Adrenal gland (tissue), 19 donors: ENCODE measurements at places on chromosomes 5 and 9.

DNA sequence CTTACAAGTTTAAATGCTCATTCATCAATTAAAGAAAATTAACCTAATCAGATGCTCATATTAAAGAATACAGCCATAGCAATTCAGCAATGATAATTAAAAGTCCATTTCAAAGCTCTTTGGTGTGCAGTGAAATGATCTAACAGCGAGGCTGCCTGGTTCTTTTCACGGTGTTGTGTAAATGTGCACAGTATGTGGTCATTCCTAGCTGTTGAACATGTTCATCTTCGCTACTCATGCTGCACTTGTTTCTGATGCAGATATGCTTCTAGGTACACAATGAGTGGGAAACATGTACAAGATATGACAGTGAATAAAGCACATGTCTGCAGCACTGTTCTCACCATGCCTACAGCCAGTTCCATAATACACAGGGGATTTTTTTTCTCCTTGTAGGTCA lies 163.5 kb downstream of the NR2F1-AS1 start:
- DNase-seq = no peak

DNA sequence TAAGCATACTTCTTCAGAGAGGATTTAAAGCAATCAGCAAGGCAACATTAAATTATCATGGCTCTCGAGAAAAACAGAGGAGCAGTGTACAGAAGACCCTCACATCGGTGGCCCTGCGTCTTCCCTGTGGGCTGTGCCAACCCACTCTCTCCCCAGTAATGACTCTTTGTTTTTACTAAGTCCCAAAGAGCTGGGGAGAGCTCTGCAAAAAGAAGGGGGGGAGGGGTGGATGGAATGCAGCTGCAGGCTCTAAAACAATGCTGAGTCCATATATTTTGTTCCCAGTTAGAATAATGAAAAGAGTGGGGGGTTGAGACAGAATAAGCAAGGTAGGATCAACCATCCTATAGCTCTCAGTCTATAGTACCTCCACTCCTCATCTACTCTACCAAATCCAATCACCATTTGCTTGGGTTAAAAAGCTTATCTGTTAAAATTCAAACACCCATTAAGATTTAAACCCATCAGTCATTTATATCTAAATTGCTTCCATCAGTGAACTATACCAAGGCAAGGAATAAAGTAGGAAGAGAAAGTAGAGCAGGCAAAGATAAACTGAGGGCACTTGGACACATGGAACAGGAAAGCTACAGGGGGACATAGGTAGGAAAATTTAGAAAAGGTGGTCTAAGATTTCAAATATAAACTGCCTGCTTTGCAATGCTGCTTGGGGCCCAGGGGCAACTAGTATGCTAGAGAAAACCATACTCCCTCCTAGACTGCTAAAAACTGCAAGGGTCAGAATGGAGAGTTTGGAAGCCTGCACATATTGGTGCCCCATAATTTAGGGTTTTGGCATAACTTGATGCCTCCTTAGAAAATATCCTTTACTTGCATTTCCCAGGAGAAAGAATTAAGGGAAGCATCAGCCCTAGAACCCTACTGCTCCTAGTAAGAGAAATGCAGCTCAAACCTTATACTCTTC lies 20.6 kb downstream of the ELL2 start:
- DNase-seq = no peak

- DNase-seq = no peak
These were observed 314.9 kb downstream of the MARCHF11 start for GRCh38 chr5:15864536-15865215.

DNA sequence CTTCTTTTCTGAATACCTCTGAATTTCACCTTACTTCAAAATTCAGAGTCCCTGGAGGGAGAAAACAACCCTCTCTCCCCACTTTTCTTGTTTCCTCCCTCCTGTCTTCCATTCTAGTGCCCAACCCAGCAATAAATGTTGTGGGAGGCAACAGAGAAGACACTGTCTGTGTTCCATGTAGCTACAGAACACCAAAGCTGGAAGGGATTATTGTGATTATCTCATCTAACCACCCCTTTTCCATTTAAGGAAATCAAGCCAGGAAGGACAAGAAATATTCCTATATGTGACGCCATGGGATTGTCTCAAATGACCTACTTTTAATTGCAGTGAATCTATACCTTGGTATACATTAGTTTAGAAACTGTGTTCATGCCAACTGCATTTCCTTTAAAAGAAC lies 476.6 kb upstream of the TNC start:
- no peak for DNase-seq

- DNase-seq = no peak
These were observed 57.7 kb upstream of the EGFL7 start for GRCh38 chr9:136604823-136605525.

DNA sequence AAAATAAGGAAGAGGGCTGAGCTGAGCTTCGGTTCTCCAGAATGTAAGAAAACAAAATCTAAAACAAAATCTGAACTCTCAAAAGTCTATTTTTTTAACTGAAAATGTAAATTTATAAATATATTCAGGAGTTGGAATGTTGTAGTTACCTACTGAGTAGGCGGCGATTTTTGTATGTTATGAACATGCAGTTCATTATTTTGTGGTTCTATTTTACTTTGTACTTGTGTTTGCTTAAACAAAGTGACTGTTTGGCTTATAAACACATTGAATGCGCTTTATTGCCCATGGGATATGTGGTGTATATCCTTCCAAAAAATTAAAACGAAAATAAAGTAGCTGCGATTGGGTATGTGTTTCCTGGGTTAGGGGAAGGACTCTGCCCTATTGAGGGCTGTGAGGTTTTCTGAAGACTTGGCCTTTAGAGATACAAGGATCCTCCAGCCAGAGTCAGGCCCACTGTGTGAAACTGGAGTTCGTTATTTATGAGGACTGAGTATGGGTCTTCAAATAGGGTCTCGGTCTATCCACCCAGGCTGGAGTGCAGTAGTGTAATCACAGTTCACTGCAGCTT lies 3.8 kb downstream of the EGR1 start:
- DNase-seq = no peak

GRCh38 chr5:171444582-171444981 lies 25.1 kb downstream of the FGF18 start:
- no peak for DNase-seq

- DNase-seq = no peak
These were observed 1939.8 kb downstream of the EFNA5 start for GRCh38 chr5:105730982-105731381.

- peak; percentile 45 for DNase-seq
These were observed 86.7 kb upstream of the ALDH1A1 start for GRCh38 chr9:73039271-73040263.

DNA sequence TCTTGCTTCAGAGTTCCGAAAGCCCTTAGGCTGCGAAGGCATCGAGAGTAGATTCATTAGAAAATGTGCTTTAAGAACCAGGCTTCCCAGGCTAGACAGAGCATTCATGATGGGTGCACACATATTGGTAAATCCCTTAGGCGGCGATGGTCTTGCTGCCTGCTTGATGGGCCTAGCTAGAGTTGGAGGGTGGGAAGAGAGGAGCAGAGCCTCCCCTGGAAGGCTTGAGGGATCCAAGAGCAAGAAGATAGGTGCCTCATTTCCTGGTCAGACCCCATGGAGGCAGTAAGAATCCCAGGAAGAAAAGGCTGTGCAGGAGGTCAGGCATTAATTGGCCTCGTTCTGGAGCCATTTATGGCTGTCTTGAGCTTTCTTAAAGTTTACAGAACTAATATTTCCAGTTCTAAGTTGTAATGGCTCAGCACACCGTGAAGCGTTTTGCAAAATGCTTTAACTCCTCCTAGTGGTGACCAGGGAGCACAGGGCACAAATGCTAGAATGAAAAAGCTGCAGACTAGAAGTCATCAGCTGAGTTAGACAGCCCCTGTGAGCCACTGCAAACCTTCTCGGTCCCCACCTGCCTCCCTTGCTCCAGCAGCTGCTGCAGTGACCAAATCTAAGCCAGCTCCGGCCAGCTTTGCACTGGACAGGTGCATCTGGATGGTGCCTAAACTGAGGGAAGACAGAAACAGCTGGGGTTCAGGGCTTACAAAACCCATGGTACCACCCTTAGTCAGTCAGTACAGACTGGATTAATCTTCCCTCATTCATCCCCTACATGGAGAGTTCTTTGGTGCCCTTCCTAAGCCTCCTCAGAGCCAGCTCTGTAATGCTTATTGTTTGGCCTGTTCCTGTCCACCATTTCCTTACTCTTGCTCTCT lies 14.7 kb downstream of the SLC45A2 start:
- peak; percentile 17 for DNase-seq

GRCh38 chr9:130433947-130434262 lies 10.9 kb upstream of the ASS1 start:
- no peak for DNase-seq

GRCh38 chr5:102857076-102857818 lies 102.1 kb downstream of the PAM start:
- DNase-seq = peak; percentile 46

DNA sequence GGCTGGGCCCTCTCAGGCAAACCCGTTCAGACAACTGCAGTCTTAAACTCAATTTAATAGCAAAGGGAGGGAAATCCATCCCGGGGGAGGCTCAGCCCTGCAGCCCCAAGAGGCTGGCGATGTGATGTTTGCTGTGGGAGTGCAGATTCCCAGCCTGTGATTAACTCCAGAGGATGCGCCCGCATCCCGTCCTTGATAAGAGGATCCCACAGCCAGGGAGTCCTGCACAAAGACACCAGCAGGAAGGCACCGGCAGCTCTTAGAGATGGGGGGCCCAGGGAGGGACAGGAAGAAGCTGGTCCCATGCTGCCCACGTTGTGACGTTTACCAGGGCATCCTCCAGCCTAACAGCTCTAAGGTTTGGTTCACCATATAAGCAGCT lies 64.7 kb downstream of the MRPL36 start:
- peak; percentile 24 for DNase-seq

DNA sequence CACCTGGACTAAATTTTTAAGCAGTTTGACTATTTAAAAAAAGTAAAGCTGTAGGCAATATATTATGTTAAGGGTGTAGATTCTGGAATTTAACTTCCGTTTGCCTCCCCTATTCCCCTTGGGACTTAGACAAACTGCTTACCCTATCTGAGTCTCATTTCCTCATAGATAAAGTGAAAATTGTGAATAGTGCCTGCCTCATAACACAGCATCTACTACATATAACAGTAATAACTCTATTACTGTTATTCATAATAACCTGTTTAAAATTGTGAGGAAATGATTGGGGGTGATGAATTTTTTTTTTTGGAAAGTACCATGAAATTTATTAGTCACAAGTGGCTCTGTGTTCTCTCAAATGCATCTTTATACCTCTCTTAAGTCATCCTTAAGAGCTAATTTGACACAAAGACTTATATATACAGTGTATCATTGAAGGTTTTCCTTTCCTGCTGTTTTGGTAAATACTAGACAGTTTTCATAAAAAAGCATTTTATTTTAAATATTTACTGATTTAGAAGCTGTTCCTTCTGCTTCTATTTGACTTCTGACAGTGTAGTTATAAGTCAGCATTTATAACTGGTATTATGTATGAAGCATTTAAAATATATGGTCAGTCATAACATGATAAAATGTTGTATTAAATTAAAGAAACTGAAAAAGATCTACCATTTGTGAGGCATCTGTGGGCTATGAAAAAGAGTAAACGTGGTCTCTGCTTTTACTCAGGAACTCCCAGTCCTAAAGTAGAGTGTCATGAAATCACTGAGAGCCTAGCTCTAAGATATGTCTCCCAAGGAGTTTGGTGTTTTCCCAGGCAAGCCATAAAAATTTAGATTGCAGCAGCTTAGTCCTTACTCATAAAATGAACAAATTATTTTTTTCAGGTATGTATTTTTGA lies 46.4 kb downstream of the MCCC2 start:
- DNase-seq = no peak

DNA sequence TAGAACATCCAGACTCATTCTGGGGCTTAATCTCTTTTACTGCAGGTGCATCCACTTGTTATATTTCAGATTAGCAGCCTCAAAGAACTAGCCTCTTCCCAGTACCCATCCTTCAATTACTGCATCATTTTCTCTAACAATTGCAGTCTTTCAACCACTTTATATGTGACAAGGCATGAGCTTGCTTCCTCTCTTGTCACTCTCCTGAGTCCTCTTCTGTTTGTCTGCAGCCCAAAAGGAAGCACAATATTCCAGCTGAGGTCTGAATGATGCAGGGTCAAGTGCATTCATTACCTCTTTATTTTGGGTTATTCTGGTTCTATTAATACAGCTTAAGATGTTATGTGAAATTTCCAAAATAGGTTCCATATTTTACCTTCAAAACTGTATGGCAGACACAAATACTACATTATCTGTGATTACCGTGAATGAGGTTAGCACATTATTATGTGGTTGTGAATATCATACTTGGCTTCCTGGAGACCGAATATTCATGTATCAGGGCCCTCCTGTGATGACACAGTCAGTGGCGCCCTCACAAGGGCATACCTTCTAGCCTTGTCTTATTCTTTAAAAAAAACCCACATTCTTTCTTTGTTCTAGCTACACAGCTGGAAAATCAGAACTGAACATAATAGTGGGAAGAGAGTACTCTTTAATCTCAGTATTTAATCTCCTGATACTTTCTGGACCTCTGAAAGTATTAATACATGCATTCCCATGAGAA lies 323.8 kb downstream of the PDE4D start:
- DNase-seq = no peak

DNA sequence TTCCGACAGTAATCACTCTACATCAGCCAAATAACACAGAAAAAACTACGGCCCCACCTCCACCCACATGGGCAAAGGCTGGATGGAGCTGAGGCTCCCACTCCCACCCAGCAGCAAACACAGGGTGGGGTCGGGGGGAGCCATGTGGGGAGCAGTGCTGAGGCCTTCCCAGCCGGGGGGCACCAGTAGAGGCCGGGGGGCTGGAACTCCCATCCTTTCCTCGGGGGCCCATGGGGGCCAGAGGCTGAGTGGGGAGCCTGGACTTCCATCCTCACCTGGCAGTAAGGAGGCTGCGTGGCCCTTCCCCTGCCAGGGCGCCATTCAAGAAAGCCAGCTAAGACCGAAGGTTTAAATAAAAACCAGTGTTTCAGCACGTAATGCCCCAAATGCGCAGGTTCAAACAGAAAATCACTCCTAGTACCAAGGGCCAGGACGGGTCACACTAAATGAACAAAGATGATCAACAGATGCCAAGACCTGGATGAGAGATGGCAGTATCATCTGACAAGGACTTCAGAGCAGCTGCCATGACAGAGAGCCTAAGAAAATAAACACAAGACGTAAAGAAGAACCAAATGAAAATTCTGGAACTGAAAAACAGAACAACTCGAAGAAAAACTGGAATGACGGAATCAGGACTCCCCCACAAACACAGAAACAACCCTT lies 9.4 kb downstream of the CCDC127 start:
- DNase-seq = no peak

GRCh38 chr9:83533296-83533695 lies 4.9 kb downstream of the FRMD3 start:
- DNase-seq = no peak

DNA sequence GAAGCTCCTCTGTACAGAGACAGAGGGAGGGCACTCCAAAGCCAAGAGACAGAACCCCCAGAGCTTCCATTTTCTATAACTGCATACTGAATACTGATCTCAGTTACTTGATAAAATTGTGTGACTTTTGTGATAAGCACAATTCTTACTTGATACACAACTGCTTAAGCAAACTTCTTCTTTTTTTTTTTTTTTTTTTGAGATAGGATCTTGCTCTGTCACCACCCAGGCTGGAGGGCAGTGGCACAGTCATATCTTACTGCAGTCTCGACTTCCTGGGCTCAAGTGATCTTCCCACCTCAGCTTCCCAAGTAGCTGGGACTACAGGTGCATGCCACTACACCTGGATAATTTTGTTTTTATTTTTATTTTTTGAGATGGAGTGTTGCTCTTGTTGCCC lies 252.1 kb upstream of the ZNF608 start:
- no peak for DNase-seq

- DNase-seq = no peak
These were observed at the start of gene PHF24 for GRCh38 chr9:34957492-34958410. Gene PHF24, plus strand, starts transcription at chr9:34958285. Its CDS starts 13,014 bp downstream, at chr9:34971299.

- DNase-seq = no peak
These were observed 334.9 kb upstream of the DAB2 start for GRCh38 chr5:39759701-39760100.

GRCh38 chr5:95241635-95242034 lies 43.3 kb downstream of the MCTP1 start:
- DNase-seq = no peak
